RCC 7860 (cell line): ENCODE measurements at places on chromosomes 12 and 14.

DNA sequence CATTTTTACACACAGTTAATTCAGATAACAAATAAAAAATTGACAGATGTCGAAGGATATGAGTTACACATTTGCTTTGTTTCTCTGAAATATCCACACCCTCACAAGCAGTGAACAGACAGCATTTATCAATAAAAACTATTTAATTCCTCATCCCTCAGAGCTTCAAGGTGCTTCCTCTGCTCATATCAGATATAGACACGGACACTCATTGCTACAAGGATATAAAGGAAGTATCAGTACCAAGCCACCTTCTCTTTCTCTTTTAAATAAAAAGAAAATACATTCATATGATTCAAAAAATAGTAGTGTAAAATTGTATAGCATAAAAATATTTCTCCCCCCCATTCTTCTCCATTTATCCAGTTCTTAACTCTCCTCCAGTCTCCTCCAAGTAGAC is 21.9 kb upstream of the MAGOHB start:
- DNase-seq = no peak

GRCh38 chr12:79056775-79057174 is 192.2 kb downstream of the SYT1 start:
- DNase-seq = no peak

DNA sequence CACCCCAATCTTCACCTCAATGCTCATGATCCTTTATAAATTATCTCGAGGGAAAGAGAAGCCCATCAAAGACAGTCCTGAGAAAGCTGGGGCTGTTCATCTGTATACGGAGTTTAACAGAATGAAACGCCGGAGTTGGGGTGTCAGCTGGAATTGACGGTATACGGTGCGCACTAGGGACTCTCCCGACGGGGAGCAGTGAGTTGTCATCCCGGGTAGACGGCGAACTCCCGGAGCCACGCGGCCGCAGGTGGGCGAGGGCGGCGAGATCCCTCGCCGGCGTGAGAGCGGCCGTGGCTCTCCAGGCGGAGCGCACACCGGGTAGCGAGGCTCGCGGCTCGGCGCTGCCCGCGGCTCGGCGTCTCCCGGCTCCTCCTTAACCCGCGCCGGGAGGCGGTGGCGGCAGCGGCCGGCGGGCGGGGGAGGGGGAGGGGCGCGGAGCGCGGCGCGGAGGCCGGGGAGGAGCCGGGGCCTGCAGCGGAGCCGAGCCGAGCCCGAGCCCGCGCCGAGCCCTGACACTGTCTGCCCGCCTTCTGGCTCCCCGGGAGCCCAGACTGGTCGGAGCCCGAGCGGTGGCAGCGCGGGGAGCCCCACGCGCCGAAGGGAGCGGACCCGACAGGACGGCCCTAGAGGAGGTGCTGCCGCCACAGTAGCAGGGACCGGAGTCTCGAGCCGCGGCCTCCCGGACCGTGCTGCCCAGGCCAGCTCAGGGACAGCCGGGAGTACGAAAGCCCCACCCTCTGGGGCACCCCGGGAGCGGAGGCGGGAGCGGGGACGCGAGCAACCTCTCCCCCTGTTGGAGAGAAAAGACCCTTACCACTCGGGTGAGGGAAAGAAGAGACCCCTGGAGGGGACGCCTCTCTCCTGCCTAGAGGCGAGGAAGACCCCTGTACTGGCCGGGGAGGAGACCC is at the start of gene FOXJ2:
Gene FOXJ2, plus strand, starts transcription at position 475 of the 911 bp plus-strand sequence. CDS start 7,117 bp downstream, outside the sequence.
- peak; percentile 14 for DNase-seq

- no peak for DNase-seq
These were observed 556 bp downstream of the PHETA1 start for GRCh38 chr12:111368291-111368787.

DNA sequence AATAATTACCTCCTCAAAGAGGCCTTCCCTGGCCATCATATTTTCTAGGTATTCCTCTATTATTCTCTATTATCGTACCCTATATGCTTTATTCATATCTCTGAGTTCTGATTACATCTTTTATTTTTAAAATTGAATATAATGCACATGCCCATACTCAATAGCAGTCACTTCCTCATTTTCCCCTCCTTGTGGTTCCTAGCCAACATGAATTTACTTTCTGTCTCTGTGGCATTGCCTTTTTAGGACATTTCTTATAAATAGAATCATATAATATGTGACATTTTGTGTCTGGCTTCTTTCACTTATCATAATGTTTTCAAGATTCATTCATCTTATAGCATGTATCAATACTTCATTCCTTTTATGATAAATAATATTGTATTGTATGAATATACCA is 74.4 kb upstream of the TRHDE start:
- DNase-seq = no peak

DNA sequence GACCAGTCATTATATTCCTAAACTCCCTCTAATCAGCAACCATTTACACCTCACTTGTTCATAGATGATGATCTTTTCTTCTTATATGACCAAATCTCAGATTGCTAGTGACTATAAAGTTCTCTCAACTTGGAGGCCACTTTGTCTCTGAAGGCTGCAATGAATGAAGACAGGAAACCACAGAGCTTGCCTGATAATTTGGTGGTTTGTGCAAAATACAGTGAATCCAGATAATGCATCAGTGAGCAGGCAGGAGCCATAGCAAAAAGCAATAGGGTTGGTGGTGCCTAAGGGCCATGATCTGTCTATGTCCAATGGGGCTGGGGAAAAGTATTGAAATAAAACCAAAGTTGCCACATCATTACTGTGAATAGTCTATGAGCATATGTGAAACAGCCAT is 123.8 kb upstream of the LRFN5 start:
- DNase-seq = no peak
